Activated CD8-positive, alpha-beta memory T cell treated with anti-CD3 and anti-CD28 coated beads, Interleukin-2, amount 10 ng/mL, durations not matched to agents 7 days and 5 days (primary cell): ENCODE measurements at places on chromosomes 4 and X. TPM values are rescaled to one million over a fixed set of nuclear protein-coding genes. Genes with fewer than 3 reads are reported as not detected.

- DNase-seq = no peak
Observed at GRCh38 chrX:105725228-105725627, 97.1 kb upstream of the NRK start.

- no peak for DNase-seq
Observed at GRCh38 chrX:109372716-109373115, 109.2 kb downstream of the GUCY2F start.

- DNase-seq = no peak
Observed at GRCh38 chr4:163707873-163708272, 213.4 kb downstream of the TMA16 start.

GRCh38 chr4:152997771-152998487 lies 61.8 kb downstream of the FHDC1 start:
- no peak for DNase-seq

GRCh38 chrX:13840121-13840520 lies 23.2 kb upstream of the GPM6B start:
- no peak for DNase-seq

GRCh38 chr4:127479031-127479622 lies 153.6 kb upstream of the INTU start:
- no peak for DNase-seq

- DNase-seq = no peak
Observed at GRCh38 chrX:70134116-70134477, 850 bp downstream of the IGBP1 start.

GRCh38 chr4:30256116-30256832 lies 463.9 kb upstream of the PCDH7 start:
- DNase-seq = no peak

- DNase-seq = no peak
Observed at GRCh38 chr4:166174717-166175490, 301.9 kb downstream of the TLL1 start.

DNA sequence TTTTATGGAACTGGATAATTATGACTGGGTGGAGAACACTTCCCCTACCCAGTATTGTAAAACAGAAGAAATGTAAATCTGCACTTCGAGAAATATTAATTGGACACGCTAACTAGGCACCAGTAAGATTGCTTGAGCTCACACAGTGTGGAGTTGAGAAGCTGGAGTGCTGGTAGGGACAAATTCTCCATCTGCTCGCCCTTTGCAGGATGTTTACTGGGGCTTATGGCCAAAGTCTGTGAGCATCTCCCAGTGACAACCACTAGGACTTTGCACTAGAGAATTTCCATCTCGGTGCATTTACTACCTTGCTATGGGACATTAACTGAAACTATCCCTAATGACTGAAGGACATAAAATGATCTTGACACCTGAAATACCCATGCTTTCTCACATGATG lies 33.7 kb upstream of the GPR34 start:
- DNase-seq = no peak

DNA sequence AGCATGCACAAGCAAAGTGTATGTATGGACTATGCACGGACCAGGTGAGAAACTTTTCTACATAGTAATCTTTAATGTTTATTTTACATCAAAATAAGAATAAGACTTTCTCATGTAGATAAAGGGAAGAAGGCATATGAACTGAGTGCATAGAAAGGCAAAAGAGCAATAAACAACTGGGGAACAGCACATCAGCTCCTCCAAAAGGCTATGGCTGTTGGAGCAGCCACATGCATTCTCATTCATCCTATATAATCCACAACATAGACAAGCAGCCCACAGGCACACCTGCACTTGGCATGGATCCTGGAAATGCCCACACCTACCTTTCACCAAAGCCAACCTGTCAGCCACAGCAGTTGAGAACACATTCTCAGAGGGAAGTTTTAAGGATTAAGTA lies 586.9 kb upstream of the INTU start:
- no peak for DNase-seq

DNA sequence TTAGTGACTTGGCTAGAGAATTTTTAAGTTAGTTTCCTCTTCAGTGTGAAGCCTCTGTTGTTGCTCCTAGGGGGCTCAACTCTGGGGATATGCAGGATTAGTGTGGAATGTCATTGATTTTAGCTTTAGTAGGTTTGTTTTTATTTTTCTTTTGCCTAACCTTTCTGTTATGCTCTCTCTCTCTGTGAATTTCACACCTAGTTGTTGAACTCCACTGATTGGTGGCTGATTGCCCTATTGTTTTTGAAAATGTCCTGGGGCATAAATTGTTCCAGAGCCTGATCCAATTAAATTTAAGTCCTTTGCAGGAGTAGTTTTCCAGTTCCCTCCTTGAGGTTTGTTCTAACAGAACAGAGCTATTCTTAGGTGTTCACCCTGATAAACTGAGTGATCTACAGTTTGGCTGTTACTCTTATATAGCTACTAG lies 393.3 kb upstream of the CTSO start:
- DNase-seq = no peak

GRCh38 chr4:73127839-73128453 lies 58.4 kb upstream of the COX18 start:
- DNase-seq = no peak

- DNase-seq = no peak
Observed at GRCh38 chrX:55356609-55357008, 91.9 kb upstream of the PAGE3 start.

DNA sequence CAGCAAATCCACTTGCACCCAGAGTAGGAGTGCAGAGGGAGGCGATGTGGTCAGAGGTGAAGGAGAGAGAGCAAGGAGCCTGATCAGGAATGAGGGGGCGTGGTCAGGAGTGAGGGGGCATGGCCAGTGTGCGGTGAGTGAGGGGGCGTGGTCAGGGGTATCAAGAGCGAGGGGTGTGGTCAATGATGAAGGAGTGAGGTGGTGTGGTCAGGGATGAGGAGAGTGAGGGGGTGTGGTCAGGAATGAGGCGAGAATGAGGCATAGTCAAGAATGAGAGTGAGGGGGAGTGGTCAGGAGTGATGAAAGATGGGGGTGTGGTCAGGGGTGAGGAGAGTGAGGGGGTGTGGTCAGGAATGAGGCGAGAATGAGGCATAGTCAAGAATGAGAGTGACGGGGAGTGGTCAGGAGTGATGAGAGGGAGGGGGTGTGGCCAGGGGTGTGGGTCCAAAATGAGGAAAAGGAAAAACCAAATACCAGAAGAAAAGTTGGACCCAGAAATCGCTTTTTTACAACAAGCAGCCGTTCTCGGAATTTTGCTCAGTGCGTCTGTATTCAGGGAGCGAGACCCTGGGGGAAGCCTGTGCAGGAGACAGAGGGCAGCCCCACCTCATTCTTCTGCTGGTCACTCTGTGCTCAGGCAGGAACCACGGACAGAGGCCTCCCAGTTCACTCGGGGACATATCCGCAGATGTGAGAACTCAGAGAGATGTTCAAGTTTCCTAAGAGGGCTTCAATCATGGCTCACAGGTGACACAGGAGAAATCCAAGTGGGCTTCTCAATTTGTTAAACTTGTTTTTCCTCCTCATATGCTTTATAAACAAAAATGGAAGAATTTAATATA lies 47.5 kb downstream of the MAGEA1 start:
- DNase-seq = no peak

- DNase-seq = peak; percentile 47
Observed at GRCh38 chr4:68175562-68176155, 46.0 kb upstream of the TMPRSS11F start.

- no peak for DNase-seq
Observed at GRCh38 chr4:68283714-68284113, 38.2 kb upstream of the TMPRSS11B start.

DNA sequence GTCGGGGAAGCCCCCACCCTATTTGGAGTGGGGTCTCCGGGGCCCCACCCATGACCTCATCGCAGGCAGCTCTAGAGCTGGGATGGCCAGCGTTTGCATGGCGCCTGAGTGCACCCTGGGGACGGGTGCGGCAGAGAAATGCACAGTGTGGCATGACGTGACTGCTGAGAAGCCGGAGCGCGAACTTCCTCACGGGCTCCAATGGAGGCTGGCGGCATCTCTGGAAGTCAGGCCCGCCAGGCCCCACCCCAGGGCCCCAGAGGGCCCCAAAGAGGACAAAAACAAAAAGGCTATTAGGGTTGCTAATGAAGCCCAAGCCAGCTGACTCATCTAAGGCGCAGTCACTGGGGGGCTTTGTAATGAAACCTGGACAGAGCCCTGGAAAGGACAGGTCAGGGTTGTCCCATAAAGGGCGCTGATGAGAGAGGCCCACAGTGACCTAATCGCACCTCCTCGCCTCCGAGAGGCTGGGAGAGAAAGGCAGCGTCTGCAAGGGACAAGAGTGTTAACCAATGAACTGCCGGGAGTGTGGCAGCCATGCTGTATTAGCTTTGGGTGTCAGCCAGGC lies 86.0 kb upstream of the C1QTNF7 start:
- DNase-seq = no peak

- DNase-seq = no peak
Observed at GRCh38 chr4:186104890-186105646, 564 bp downstream of the FAM149A start.

DNA sequence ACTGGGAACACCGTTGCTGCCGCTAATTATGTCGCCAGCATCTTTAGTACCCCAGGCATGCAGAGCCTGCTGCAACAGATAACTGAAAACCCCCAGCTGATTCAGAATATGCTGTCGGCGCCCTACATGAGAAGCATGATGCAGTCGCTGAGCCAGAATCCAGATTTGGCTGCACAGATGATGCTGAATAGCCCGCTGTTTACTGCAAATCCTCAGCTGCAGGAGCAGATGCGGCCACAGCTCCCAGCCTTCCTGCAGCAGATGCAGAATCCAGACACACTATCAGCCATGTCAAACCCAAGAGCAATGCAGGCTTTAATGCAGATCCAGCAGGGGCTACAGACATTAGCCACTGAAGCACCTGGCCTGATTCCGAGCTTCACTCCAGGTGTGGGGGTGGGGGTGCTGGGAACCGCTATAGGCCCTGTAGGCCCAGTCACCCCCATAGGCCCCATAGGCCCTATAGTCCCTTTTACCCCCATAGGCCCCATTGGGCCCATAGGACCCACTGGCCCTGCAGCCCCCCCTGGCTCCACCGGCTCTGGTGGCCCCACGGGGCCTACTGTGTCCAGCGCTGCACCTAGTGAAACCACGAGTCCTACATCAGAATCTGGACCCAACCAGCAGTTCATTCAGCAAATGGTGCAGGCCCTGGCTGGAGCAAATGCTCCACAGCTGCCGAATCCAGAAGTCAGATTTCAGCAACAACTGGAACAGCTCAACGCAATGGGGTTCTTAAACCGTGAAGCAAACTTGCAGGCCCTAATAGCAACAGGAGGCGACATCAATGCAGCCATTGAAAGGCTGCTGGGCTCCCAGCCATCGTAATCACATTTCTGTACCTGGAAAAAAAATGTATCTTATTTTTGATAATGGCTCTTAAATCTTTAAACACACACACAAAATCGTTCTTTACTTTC lies 1.8 kb downstream of the UBQLN2 start:
- peak; percentile 38 for DNase-seq

DNA sequence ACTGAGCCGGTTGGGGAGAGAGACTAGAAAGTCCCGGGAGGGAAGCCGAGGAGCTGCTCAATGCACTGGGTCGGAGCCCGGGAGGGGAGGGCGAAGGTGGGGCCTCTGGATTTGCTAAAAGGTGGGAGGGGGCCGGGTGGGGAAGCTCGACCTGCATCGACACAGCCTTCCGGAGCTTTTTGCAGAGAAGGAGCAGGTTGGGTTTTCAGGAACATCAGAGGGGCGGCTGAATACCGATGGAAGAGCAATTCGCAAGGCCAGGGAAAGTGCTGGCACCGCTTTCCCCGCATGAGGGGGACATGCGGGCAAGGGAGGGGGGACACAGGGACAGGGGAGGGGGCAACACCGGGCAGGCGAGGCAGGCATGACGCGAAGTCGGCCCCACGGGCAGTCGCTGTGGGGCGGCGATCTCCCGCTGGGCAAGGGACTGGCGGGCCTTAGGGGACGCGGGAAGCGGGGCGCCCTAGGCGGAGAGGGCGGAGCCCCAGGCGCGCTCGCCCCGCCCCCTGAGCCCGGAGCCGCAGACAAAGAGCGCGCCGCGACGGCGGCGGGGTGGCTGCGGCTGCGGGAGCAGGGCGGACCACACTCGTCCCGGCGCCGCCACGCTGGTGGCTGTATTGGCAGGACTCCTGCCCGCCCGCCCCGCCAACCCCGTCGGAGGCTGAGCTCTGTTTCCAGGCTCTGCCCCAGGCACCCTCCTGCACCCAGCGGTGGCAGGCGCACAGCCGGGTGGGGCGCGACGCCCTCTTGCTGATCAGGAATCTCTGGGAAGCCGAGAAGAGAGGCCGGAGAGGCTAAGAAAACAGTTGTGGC lies 11.6 kb downstream of the PDZD4 start:
- DNase-seq = peak; percentile 50

- no peak for DNase-seq
Observed at GRCh38 chr4:15427161-15427560, 672 bp upstream of the C1QTNF7 start.

GRCh38 chr4:2059046-2059725 lies at the start of gene NAT8L:
Gene NAT8L, plus strand, starts transcription at chr4:2059327. Its CDS starts 185 bp downstream, at chr4:2059512.
- no peak for DNase-seq

- DNase-seq = no peak
Observed at GRCh38 chr4:19327364-19327763, 924.3 kb upstream of the SLIT2 start.

GRCh38 chr4:79964400-79965211 lies 108.4 kb downstream of the ANTXR2 start:
- DNase-seq = no peak

The RBMXL3 gene
- total RNA-seq = not detected

The FGG gene
- not detected for total RNA-seq

The RGN gene
- total RNA-seq = not detected

The EDA2R gene
- total RNA-seq = 5.4 TPM

The MAPK10 gene
- total RNA-seq = not detected

The PAGE5 gene
- not detected for total RNA-seq

The MAGEA3 gene
- total RNA-seq = not detected

The PF4V1 gene
- not detected for total RNA-seq

The MAGEA4 gene
- not detected for total RNA-seq

The MMAA gene
- 13.5 TPM for total RNA-seq

The KLHL34 gene
- total RNA-seq = 0.16 TPM

The AFM gene
- not detected for total RNA-seq

The F8A1 gene
- 56.9 TPM for total RNA-seq

The IL15 gene
- total RNA-seq = 4.0 TPM

The HTRA3 gene
- not detected for total RNA-seq
